ENCODE measurements at places on chromosomes 3 and 15. TPM values are rescaled to one million over a fixed set of nuclear protein-coding genes. Genes with fewer than 3 reads are reported as not detected.

GRCh38 chr3:107562969-107563529 is 40.3 kb downstream of the BBX start:
- DNase-seq: no peak

GRCh38 chr3:1787094-1787493 is 311.6 kb upstream of the CNTN4 start:
- no peak for DNase-seq

LRTM1 gene
- total RNA-seq: not detected

DNA sequence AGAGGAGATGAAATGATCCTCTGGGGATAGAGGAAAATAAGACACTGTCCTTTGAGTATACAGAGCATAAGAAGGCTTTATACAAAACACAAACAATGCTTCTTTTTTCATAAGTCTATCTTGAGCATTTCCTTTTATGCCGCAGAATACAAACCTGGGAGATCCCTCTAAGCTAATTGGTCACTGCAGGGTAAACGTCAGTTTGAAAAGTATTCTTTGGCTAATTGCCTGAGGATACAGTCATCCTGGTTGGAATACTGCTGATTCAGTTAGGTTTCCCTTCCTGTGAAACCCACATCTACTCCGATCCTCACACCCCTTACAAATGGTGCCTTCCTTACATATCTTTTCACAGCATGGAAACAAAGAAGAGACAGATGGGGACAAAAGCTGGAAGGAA is 10.6 kb downstream of the WNT5A start:
- DNase-seq: no peak

TM6SF1 gene
- 5.6 TPM for total RNA-seq

GRCh38 chr3:123459862-123460261 is 11.0 kb upstream of the ADCY5 start:
- no peak for DNase-seq

DNA sequence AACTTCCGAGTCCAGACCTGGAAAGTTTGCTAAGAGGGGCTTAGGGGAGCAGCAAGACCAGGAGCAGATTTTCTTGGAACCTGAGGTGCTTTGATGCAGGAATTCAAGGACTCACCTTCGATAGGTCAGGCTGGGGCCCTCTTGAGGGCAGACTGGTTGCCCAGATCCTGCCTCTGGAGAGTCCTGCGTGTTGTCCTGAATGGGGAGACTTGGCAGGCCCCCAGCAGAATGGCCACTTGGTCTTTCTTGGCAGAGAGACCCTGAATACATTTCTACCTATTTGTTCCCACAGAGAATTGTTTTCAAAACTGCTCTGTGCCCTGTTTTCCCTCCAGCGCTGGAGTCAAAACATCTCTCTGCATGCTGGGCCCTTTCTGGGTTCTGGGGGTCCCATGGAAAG is 4.2 kb downstream of the KLF13 start:
- DNase-seq: no peak

DNA sequence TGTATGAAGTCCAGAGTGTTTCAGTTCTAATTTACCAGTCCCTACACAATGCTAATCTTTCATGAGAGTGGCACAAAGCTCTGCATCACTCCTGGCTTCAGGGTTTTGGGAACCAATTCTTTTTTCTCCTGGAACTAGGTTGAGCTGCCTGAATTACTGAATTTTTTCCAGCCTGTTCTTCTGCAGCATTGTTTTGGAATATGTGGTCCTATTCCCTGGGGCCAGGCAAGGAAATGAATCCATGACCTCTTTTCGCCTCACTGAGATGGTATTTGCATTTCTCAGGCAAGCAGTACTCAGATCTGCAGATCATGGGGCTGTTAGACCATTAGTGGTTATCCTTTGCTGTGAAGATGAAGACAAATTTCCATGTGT is 25.6 kb upstream of the GPR171 start:
- DNase-seq: no peak

DNA sequence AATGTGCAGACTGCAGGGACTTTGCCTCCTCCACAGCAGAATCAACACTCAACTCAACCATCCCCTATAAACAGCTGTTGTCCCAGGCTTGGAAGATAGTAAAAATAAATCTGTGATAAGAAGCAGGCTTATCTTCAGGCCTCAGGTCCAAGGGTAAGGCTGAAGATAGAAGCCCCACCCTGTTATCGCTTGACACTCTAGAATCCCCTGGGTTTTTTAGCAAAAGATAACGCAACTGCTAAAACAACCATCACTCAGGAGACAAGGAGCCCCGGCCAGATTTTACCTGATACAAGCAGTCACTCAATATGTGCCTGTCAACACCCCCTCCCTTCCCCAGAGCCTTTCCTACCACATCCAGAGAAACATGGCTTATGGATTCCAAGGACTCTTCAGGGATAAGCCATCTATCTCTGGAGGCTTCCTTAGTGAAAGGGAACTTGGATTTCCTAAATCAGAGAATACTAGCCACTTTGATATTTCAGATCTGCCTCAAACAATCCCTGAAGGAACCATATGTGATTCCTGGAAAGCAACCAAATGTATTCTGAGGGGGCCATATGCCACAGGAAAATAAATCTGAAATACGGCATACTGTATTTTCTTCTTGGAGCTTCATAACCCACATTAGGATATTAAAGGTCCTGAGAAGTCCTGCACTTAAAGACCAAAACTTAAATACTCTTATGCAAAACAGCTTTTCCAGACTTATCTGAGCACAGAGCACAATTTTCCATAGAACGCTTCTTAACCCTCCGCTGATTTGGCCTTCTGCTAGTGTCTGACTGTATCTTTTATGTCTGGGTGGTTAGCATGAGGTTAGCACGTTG is 60.4 kb downstream of the LYZL4 start:
- DNase-seq: no peak

- no peak for DNase-seq
These were observed 15.1 kb downstream of the EHD4 start for GRCh38 chr15:41957021-41957897.

DNA sequence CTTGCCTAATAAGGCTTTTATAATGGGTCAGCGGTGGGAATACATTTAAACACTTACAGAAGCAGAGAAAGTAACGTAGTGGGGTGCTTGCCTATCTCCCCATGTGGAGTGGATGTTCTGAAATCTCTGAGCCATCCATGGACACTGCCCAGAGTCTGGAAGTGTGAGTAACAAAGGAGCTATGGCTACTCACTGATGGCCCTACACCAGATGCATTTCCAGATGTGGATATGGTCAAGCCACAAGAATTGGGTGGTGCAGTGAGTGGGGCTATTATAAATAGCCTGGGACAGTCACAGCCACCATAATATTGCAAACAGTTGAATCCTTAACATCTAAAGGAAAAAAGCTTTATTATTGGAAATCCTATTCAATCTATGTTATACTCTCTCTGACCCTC is 96.6 kb downstream of the CGNL1 start:
- DNase-seq: no peak

GOLGA8S gene
- total RNA-seq: 0.13 TPM

SAXO2 gene
- total RNA-seq: 1.1 TPM

- no peak for DNase-seq
These were observed 44.0 kb downstream of the PDE8A start for GRCh38 chr15:85025516-85026251.

- DNase-seq: no peak
These were observed 18.0 kb downstream of the RMDN3 start for GRCh38 chr15:40737048-40737447.

DNA sequence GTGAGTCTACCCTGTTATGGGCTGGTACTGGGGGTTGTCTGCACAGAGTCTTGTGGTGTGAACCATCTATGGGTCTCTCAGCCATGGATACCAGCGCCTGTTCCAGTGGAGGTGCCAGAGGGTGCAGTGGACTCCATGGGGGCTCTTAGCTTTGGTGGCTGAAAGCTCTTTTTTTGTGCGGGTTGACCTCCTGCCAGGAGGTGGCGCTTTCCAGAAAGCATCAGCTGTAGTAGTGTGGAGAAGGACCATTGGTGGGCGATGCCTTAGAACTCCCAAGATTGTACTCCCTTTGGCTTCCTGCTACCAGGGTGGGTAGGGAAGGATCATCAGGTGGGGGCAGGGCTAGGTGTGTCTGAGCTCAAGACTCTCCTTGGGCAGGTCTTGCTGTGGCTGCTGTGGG is 602.6 kb downstream of the RSL24D1 start:
- DNase-seq: peak; percentile 8

KLHL40 gene
- total RNA-seq: not detected

- DNase-seq: no peak
These were observed 59.5 kb downstream of the ZNF609 start for GRCh38 chr15:64519897-64520296.

RFT1 gene
- total RNA-seq: 42.5 TPM

GRCh38 chr3:149620291-149621020 is 37.4 kb downstream of the WWTR1 start:
- no peak for DNase-seq

GRCh38 chr15:85545752-85546151 is 165.3 kb downstream of the AKAP13 start:
- no peak for DNase-seq

- DNase-seq: no peak
These were observed 9.8 kb upstream of the VGLL4 start for GRCh38 chr3:11653298-11654055.

MB21D2 gene
- 3.1 TPM for total RNA-seq

TCF12 gene
- 60.5 TPM for total RNA-seq

CLDN18 gene
- total RNA-seq: not detected

GRCh38 chr15:79901958-79902357 is 5.1 kb upstream of the MTHFS start:
- DNase-seq: no peak

DNA sequence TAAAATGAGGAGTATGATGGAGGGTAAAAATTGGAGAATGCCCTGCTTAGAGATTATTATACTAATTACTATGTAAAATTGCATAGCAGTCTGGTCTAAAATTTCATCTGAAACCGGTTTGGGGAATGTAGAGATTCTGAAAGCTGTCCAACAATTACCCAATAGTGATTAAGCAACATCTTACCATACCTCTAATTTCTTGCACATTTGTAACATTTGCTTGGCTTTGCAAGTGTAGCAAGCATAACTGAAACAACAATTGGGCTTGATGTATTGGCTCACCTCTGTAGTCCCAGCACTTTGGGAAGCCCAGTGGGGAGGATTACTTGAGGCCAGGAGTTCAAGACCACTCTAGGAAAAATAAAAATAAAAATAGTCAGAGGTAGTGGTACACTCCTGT is 17.4 kb downstream of the AADACL2 start:
- DNase-seq: no peak

ITIH4 gene
- total RNA-seq: 5.5 TPM

DNA sequence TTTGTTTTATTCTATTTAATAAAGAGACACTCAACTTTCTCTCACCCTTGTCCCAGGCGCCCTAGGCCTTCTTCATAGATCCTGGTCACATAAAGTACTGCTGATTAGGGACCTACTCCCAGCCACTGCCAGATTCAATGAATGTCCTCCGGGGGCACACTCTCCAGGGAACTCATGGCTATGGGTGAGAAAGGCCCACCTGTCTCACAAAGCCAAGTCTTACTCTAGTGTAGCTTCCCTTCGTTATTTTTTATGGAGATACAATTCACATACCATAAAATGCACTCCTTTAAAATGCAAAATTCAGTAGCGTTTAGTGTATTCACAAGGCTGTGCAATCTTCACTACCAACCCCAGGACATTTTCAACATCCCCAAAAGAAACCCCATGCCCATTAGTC is 87.8 kb downstream of the ADCY5 start:
- no peak for DNase-seq

ANKRD34C gene
- total RNA-seq: not detected

DNA sequence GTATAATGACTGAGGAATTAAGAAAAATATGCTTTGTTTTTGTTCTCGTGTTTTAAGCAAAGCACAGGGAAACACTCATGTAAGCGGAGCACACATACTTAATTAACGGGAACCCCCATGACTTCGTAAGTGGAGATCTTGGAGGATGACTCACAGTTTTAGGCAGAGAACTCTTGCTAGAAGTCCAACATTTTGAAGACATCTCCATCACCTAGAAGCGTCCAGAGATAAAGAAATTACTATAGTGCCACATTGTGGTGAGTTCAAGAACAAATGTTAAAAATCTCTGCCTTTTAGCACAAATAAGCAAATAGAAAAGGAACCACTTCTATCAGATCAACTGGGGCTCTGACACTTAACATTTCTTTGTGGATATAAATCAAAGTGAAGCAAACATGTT is 194.1 kb upstream of the ARHGEF26 start:
- no peak for DNase-seq

DNA sequence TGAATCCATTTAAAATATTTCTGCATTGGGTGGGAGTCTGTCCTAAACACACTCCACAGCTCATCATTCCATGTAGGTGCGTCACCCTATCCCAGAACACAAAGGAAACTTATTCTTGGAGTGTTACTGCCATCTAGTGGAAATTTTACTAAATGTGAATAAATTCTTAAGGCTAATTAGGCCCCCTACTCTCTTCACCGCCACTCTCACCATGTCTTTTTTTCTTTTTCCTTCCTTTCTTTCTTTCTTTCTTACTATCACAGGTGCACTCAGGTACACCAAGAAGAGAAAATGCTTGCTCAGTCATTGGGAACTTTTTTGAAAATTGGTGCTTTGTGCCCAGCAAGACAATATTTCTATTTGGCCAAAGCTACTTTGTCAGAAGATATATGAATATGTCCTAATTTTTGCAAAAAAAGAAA is 26.4 kb upstream of the ATP8B4 start:
- DNase-seq: no peak
